Activated CD4-positive, alpha-beta memory T cell treated with anti-CD3 and anti-CD28 coated beads, Interleukin-2, amount 10 ng/mL, durations not matched to agents 7 days and 5 days (primary cell): ENCODE measurements at places on chromosomes 1 and 21.

DNA sequence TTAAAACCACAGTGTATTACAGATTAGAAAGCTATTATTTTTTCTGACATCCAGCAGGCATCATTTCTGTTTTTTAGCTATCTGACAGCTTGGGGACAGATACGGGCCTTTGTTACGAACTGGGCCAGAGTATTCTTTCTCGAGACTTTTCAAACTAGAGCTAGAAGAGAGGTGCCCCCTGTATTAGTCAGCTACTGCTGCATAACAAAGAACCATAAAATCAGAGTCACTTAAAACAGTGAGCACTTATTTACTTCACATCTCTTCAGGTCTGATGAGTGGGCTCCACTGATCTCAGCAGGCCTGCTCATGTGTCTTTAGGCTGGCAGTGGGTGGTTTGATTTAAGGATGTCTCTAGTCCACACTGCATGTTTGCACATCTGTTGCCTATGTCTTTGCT lies 67.8 kb downstream of the BACH1 start:
- no peak overlapping the region for H3K4me3 ChIP-seq
- peaks cover 3% of the 10 kb centered on the region for H3K4me1 ChIP-seq
- no peak for DNase-seq
- no peak overlapping the region for H3K27ac ChIP-seq
- no peaks in the 10 kb centered on the region for H3K36me3 ChIP-seq
- H3K27me3 ChIP-seq = no peaks in the 10 kb centered on the region

- no peak within 1 kb of the TSS for H3K27ac ChIP-seq
- H3K27me3 ChIP-seq = peaks cover 11% of the 10 kb centered on the region
- peak; percentile 65 for DNase-seq
Measured at GRCh38 chr1:1173793-1174415, at the start of gene TTLL10. Gene TTLL10 (plus strand): TSS chr1:1173880. CDS start chr1:1179216, 5,336 bp downstream.

GRCh38 chr1:221344693-221345092 lies 397.2 kb downstream of the DUSP10 start:
- no peak overlapping the region for H3K4me3 ChIP-seq
- no peaks in the 10 kb centered on the region for H3K27me3 ChIP-seq
- no peaks in the 10 kb centered on the region for H3K4me1 ChIP-seq

GRCh38 chr1:77089756-77090155 lies 129.5 kb downstream of the PIGK start:
- H3K27me3 ChIP-seq = no peaks in the 10 kb centered on the region
- H3K4me3 ChIP-seq = no peak overlapping the region
- no peaks in the 10 kb centered on the region for H3K4me1 ChIP-seq

GRCh38 chr1:5394111-5394510 lies 598.1 kb downstream of the NPHP4 start:
- no peak overlapping the region for H3K27ac ChIP-seq
- peaks cover 16% of the 10 kb centered on the region for H3K27me3 ChIP-seq
- no peak for DNase-seq
- no peaks in the 10 kb centered on the region for H3K36me3 ChIP-seq
- no peak overlapping the region for H3K4me3 ChIP-seq
- peaks cover 2% of the 10 kb centered on the region for H3K4me1 ChIP-seq

DNA sequence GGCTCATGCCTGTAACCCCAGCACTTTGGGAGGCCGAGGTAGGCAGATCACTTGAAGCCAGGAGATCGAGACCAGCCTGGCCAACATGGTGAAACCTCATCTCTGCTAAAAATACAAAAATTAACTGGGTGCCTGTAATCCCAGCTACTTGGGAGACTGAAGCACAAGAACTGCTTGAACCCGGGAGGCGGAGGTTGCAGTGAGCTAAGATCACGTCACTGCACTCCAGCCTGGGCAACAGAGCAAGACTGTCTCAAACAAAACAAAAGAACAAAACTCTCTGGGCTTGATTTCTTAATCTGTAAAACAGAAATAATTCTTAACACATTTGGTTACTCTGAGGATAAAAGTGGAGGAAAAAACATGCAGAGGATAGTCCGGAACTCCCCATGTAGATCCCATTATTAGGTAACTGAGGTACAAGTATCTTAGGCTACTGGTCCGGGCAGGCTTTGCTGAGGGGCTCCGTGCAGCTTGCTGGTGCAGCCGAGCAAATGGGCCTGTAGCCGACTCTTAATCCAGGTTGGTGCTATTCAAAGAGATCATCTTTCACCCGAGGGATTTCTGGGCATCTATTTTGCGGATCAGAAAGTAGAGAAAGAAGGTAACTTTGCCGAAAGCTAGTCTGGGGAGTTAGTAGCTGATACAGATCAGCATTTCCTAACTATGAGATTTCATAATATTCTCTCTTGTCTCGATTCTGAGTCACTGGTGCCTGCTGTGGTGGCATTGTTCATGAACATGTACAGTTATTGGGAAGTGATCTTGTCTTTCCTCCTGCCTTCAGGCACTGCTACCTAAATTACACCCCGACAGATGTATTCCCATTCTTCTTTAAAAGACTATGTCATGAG lies 56.8 kb downstream of the NFIA start:
- H3K4me3 ChIP-seq = no peak overlapping the region
- no peaks in the 10 kb centered on the region for H3K36me3 ChIP-seq
- H3K4me1 ChIP-seq = no peaks in the 10 kb centered on the region
- no peaks in the 10 kb centered on the region for H3K27me3 ChIP-seq
- H3K27ac ChIP-seq = no peak overlapping the region

- no peak overlapping the region for H3K27ac ChIP-seq
- DNase-seq = no peak
- H3K27me3 ChIP-seq = peaks cover 7% of the 10 kb centered on the region
- no peaks in the 10 kb centered on the region for H3K36me3 ChIP-seq
- H3K4me3 ChIP-seq = no peak overlapping the region
Measured at GRCh38 chr1:44588551-44589210, 85.6 kb downstream of the TMEM53 start.

DNA sequence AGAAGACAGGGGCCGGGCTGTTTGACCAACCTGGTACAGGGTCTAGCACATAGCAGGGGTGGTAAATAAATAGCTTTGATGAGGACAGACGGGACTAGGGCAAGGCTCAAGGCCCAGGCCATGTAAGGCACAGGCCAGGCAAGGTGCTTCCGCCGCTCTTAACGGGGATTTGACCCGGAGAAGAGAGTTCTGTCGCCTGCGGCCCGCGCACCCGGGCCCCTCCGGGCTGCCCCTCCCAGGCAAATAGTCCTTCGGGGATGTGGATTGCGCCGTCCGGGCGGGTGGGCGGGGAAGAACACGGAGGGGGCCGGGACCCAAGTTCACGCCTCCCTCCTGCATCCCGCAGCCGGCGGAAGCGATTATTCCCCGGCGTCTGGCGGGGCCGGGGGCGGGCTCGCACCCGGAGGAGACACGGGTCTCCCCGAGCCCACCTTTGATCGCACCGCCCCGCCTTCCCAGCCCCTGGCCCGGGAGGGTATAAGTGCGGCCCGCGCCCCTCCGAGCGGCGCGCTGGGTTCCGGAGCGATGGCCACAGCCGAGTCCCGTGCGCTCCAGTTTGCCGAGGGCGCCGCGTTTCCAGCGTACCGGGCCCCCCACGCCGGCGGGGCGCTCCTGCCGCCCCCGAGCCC lies at the start of gene MIXL1:
Gene MIXL1 (plus strand): TSS at position 508 of the 629 bp plus-strand sequence. CDS start 18 bp downstream, at position 526.
- peaks cover 2% of the 10 kb centered on the region for H3K36me3 ChIP-seq
- no peak within 1 kb of the TSS for H3K27ac ChIP-seq
- H3K4me3 ChIP-seq = peak within 1 kb of the TSS; percentile 64
- no peak for DNase-seq
- H3K27me3 ChIP-seq = peaks cover 31% of the 10 kb centered on the region

DNA sequence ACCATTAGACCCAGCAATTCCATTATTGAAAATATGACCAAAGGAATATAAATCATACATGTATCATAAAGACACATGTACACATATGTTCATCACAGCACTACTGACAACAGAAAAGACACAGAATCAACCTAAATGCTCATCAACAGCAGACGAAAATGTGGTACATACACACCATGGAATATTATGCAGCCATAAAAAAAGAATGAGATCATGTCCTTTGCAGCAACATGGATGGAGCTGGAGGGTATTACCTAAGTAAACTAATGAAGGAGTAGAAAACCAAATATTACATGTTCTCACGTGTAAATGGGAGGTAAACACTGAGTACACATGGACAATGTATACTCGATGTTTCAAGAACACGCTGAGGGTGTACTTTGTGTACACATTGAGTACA lies 15.9 kb downstream of the AKT3 start:
- no peak for DNase-seq
- H3K4me3 ChIP-seq = no peak overlapping the region
- peaks cover 16% of the 10 kb centered on the region for H3K4me1 ChIP-seq
- H3K27me3 ChIP-seq = no peaks in the 10 kb centered on the region
- H3K27ac ChIP-seq = no peak overlapping the region

GRCh38 chr1:147591261-147591891 lies 50.1 kb downstream of the BCL9 start:
- H3K4me3 ChIP-seq = no peak overlapping the region
- H3K27ac ChIP-seq = no peak overlapping the region
- no peaks in the 10 kb centered on the region for H3K36me3 ChIP-seq
- H3K4me1 ChIP-seq = peaks cover 4% of the 10 kb centered on the region
- no peak for DNase-seq

DNA sequence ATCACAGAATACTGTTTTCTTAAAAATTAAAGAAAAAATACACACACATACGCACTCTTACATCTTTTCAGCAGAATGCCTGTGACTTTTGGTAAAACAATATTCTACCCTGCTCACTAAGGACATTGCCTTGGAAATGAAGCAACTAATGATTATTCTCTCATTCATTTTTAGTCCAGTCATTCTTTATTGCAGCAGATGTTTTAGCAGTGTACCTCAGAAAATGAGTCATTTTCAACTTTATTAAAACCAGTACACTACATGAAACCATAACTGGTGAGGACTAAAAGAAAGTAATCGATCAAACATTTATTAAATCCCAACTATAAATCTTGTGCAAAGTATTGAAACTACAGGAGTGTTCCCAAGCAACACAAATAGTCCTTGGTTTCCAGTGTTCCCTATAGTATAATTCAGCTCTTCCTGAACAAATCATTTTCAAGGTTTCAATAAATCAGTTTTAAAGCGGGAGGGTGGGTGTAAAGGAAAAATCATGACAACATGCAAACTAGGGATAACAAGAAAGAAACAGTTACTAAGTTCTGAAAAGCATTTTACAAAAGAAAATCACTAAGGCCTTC lies 114.2 kb downstream of the ADGRL4 start:
- H3K4me3 ChIP-seq = no peak overlapping the region
- DNase-seq = no peak
- no peaks in the 10 kb centered on the region for H3K27me3 ChIP-seq

DNA sequence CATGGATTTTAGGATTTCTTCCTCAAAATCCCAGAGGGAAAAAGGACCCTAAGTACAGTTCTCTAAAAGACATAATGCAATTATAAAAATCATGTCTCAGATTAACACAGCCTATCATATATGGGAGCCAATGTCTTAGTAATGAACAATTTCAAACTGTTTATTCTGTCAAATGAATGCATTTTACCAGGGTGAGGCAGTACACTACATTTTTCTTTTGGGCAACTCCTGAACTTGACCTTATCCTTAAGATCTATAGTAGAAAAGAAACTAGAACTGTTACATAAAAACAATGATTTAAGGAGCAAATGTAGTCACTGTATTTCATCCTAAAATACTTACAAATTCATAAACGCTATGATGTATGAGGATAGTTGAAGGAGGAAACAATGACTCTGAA lies 226.3 kb upstream of the B3GALT2 start:
- H3K4me3 ChIP-seq = no peak overlapping the region
- H3K27me3 ChIP-seq = peaks cover 3% of the 10 kb centered on the region
- no peak overlapping the region for H3K27ac ChIP-seq

DNA sequence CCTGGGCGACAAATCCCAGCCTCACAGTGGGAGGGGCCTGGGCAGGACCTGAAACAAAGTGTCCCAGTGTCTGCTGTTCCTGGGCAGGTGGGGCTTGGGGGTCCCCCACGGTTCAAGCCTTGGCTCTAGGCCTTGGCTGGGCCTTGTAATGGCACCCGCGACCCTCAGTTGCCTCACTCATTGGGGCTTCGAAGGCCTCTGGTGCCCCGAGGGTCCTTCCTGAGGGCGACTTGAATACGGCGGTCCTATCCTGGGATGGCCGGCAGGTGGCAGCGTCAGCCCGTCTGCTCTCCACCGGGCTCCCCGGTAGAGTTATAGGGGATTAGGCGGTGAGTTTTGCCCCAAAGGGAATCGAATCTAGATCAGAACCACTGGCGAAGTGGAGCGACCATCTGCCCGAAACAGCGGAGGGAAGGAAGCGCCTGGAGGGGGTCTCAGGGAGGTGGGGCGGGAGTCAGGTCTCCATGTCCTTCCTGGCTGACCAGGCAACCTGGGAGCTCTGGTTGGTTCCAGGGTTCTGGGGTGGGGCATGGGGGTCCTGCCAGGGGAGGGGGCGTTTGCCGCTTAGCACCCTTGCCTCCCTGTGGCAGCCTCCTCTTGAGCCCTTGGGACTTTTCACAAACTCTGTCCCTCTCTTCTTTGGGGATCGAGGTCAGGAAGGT lies 2.1 kb upstream of the PEX10 start:
- peak; percentile 87 for DNase-seq
- peak overlapping the region; percentile 94 for H3K27ac ChIP-seq
- H3K4me1 ChIP-seq = peaks cover 44% of the 10 kb centered on the region
- no peaks in the 10 kb centered on the region for H3K27me3 ChIP-seq
- H3K36me3 ChIP-seq = peaks cover 4% of the 10 kb centered on the region

DNA sequence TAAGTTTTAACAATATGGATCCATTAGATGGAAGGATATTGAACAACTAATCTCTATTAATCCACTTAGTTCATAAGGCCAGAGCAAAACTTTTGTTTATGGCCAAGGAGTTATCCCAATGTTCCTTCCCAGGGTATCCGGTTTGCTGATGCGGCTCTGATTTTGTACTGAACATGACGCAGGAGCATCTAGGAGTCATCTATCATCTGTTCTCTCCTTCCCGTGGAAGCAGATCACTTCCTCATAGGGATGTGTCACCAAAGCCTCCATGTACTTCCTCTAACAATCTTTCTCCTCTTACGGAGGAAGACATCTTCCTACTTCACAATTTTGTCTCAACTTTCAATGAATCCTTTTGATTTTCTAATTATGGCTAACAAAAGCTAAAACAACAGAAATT lies 206.6 kb downstream of the APP start:
- peaks cover 4% of the 10 kb centered on the region for H3K4me1 ChIP-seq
- H3K36me3 ChIP-seq = no peaks in the 10 kb centered on the region
- H3K27ac ChIP-seq = no peak overlapping the region
- no peak for DNase-seq
- no peak overlapping the region for H3K4me3 ChIP-seq

GRCh38 chr1:81587426-81587825 lies 213.3 kb upstream of the ADGRL2 start:
- no peak for DNase-seq
- H3K4me3 ChIP-seq = no peak overlapping the region
- H3K4me1 ChIP-seq = no peaks in the 10 kb centered on the region
- H3K27ac ChIP-seq = no peak overlapping the region
- H3K36me3 ChIP-seq = no peaks in the 10 kb centered on the region
- H3K27me3 ChIP-seq = no peaks in the 10 kb centered on the region

DNA sequence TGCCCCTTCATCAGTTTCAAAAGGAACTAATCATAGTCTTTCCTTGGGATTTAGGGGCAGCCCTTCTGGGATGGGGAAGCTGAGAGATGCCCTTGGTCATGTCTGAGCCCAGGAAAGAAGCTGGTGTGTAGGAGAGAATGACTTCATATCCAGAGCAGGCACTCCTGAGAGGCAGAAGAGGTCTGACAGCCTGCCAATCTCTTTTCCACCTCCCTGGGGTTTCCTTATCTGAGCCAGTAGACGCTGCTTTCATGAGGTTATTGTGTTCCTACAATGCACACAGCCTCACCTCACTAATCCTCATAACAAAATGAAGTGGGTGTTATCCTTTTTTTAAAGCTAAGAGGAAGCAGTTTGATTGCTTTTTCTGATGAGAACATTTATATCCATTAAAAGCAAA lies 14.1 kb downstream of the ROR1 start:
- no peak overlapping the region for H3K27ac ChIP-seq
- no peaks in the 10 kb centered on the region for H3K4me1 ChIP-seq
- no peaks in the 10 kb centered on the region for H3K36me3 ChIP-seq
- H3K4me3 ChIP-seq = no peak overlapping the region
- no peak for DNase-seq
